ENCODE measurements at places on chromosomes 5 and 9.

DNA sequence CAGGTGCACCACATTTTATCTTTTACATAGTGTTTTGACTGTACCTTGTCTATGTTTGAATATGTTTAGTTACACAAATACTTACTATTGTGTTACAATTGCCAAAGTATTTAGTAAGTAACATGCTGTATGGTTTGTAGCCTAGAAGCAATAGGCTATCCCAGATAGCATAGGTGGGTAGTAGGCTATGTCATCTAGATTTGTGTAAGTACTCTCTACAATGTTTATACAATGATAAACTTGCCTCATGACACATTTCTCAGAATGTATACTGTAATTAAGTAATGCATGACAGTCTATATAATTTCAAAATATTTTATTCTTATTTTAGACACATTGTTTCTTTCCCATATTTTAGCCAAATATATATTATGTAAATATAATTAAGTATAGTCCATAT is 836.8 kb upstream of the CDH9 start:
- no peak for DNase-seq

DNA sequence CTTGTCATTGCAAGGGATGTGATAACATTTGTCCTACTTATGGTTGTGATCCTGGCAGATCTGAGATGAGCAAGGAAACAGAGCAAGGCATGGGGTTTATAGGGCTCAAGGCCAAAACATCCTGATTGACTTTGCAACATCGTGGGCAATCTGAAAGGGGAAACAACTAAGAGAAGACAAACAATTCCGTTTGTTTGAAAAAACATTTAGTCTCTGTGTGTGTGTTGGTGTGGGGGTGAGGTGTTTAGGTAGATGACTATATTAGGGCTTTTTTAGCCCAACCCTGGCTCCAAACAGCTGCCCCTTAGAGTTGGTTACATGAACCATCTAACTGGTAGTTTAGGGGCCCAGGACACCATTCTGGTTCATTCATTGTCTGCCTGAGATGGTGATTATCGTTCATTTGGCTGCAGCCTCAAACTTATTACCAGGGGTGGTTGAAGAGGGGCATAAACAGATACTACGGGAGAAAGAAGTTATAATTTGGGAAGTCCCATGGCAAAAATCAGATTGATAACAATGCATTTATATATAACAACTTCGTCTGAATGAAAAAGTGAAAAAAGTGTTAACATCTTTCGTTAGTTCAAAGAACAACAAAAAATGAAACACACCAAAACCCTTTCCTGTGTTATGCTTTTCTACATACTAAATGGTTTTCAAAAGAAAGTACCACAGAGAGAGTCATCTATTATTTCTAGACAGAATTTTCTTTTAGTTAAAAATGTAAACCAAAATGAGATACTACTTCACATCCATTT is 5.7 kb downstream of the FYB1 start:
- no peak for DNase-seq

DNA sequence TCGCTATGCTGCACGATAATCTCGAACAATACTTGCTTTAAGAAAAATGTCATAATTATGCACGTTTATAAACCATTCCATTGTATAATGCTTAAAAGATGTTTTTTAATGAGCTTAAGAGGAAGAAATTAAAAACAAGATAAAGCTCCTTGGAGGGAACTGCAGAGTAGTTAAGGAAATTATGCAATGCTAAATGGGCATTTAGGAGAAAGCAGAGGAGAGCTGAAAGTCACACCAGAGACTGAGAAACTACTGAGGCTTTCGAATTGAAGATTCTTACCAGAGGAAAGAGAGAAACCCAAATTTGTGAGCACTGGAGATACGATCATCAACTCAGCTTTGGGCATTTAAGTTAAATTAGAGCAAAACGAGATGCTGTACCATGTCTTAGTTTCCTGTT is 119.4 kb downstream of the CDH10 start:
- no peak for DNase-seq

GRCh38 chr9:23752859-23753258 is 73.2 kb downstream of the ELAVL2 start:
- DNase-seq = no peak

DNA sequence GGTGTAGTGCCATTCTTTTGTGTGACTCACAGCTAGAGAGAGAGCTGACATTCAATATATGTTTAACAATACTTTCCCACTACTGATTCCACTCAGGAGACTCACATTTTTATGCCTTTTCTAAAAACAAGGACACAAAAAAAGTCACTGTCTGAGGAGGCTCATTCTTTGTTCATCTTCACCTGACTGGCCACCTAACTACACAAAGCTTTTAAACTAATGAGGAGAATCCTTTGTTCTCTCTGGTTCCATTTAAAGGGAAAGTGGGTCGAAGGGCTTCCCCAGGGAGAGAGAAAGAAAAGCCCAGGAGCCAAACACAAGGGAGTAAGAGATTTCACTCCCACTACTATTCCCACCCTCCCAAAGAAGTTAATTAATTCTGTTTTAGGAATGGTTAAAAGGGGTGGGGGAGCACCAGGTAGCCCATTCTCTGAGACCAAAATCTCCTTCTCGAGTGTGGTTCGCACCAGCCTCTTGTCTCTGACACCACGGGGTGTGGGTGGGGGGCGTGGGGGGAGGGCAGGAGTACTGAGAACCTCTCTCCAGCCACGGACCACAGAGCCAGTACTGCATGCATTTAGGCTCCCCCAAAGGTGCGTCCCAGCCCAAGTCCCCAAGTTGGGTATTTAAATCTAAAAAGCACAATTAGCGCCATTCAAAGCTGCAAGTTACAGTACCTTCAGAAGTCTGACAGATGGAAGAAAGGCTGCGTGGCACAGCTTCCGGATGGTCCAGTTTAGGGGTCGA is 747 bp downstream of the TRPM3 start:
- DNase-seq = no peak

GRCh38 chr5:123282444-123282843 is 140.8 kb downstream of the CEP120 start:
- DNase-seq = no peak

DNA sequence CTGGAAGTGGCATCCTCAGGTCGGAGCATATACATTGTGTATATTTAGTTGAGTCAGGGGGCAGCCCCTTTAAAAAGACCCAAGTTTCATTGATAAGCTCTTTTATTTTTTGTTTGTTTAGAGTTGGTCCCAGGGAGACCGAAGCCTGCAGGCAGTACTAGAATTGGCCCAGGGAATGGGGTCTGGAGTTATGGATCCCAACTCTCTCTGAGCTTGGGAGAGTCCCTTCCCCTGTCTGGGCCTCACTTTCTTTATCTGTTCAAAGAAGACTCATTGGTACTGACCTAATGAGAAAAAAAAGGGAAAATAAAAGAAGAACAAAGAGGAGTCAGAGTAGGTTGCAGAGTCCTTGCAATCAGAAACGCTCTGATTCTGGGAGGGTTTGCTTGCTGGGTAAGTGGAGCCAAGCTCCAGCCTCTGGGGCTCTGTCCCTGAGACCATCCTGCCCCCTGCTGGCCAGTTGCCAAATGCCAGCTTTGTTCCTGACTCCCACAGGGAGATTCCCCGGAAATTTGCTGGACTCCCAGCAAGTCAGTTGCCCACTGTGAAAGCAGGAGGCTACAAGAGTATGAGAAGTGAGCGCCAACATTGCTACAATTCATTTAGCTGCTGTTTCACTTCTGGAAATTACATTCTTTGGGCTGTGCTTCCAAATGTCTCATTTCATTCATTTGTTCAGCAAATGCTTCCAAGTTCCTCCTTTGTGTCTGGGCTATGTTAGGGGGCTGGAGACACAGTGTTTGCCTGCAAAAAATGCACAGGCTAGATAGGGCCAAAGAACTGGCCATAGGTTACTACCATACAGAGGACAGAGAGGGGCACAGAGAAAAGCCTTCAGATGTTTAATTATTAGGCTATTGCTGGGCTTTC is 156.2 kb downstream of the MELK start:
- DNase-seq = peak; percentile 48

- no peak for DNase-seq
Observed at GRCh38 chr5:95777441-95777840, 45.1 kb downstream of the GLRX start.

- no peak for DNase-seq
Observed at GRCh38 chr5:136087961-136088871, 44.4 kb upstream of the SMAD5 start.

DNA sequence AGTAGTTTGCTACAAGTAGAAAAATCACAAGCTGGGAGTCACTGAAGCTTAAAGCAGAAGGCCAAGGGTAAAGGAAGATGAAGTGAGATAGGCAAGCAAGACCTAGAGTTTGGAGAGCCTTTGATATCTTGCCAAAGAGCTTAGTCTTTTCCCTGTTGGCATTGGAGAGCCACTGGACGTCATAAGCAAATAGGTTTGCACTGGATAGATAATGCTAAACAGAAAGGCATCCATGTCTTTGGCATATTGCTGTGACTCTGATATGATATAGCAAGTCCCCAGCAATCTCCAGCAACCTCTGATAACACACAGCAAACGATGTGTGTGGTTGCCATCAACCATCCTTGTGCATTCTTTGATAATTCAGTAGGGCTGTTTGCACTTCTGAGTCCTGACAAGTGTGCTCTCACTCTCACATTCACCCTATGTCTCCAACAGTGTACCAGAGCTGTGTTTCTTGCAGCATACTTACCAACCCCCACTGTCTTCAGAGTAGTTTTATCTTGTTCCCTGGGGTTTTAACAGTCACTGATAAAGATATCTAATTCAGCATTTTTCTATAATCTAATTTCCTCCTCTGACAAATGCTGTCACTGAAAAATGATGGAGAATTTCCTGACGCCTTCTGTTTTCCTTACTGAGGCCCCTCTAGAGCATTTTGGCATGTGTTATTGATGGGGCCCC is 16.9 kb upstream of the FREM1 start:
- DNase-seq = no peak

- no peak for DNase-seq
Observed at GRCh38 chr9:37454238-37454637, 11.0 kb downstream of the ZBTB5 start.

DNA sequence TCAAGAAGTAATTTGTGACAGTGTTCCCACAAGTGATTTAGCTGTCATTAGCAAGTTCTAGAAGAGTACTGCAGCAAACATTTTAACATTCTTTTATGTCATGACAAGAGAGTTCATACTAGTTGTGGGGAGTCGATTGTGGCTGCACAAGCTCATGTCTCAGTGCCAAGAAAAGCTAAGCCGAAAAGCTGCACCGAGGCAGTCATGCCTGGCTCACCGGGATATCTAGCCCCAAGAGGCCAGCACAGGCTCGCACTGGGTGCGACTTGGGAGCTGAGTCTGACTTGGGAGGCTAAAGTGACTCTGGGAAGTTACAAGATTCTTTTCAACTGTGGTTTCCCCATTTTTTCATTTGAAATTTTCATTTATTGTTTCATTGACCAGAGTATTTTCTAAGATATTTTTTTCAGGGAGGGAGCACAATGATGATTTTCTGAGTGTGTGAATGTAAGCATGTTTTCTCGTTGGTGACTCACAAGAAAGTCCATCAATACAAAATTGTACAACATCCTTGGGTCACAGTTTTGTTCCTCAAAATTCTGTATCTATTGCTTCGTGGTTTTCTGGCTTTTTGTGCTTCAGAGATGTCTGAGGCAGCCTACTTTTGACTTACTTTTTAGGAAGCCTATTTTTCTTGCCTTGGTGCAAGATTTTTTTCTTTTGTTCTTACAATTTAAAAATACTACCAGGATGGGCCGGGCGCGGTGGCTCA is 18.7 kb downstream of the CAST start:
- no peak for DNase-seq

GRCh38 chr5:150553911-150554310 is 46.0 kb downstream of the NDST1 start:
- no peak for DNase-seq

DNA sequence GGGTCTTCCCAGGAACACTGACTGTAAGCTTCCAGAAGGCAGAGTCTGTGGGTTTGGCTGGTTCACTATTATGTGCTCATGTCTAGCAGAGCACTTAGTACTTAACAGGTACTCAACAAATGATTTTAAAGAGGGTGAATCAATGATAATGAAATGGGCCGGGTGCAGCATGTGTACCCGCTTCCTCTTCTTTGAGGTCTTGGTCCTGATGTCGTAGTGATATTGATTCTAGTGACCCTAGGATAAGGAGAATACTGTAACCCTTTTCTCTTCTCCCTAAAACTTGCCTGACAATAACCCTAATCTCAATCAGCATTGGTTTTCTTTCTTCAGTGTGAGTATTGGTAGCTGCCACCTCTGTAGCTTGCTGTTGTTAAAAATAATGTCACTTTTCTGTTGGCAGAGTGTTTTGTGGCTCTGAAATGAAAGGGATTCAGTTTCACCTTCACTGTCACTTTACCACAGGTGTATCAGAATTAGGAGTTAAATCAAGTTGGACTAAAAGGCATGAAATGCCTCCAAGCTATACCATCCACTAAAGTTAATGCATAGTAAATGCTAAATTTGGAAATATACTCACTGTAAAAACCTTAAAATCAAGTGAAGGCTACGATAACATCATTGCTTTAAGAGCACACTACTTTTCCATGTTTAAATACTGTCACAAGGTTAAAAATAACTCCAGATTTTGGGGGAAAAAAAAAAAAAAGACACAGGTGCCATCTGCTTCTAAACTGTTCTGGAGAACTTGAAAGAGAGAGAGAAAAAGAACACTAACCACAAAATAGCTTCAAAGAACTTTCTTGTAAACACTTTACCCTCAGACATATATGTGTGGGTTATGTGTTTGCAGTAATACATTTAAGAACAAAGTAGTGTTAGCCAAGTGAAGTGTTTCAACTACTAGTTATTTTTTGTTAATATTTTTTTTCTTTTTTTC is 6.0 kb downstream of the CAMK4 start:
- DNase-seq = no peak

DNA sequence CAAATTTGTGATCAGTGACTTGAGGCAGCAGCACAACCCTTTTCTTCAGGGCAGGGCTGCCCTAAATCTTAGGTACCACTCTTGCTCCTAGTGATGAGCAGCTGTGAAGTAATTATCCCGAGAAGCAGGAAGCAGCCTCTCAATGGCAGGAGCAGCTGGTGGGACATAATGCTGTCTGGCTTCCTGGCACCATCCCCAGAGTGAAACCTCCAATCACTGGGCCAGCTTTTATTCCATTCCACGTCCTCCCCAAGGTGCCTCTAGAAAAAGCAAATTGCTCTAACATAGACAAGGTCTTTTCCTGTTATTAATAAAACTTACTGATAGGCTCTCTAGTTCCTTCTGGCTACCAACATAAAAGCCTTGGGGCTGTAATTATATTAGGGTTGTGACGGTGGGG is 154.0 kb downstream of the FRMD3 start:
- DNase-seq = no peak

DNA sequence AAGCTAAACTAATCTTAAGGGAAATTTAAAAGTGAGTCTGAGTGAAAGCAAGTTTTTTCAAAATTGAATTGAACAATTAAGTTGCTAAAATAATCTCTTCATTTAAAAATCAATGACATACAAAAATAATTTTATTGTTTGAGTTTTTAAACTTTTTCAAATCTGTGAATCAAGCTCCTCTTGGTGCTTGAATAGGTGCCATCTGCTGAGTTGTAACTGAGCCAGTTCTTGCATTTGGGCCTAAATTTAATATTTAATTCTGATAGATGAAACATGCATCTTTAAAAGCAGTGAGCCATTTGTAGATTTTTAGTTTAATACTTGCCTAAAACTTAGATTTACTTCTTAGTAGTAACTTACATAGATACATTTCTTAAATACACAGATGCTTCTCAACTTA is 31.8 kb downstream of the SPATA31D1 start:
- no peak for DNase-seq

All from GM12891 (cell line).